Activated naive CD8-positive, alpha-beta T cell treated with anti-CD3 and anti-CD28 coated beads, Interleukin-2, amount 10 ng/mL, durations not matched to agents 7 days and 5 days (primary cell): ENCODE measurements at places on chromosomes 5 and 9.

- no peak for DNase-seq
Observed at GRCh38 chr9:120532475-120532874, 47.5 kb downstream of the CDK5RAP2 start.

GRCh38 chr5:83752700-83753099, 32.0 kb upstream of the HAPLN1 start:
- no peak for DNase-seq

GRCh38 chr5:73088026-73088425, 32.3 kb upstream of the TMEM171 start:
- DNase-seq, result no peak

DNA sequence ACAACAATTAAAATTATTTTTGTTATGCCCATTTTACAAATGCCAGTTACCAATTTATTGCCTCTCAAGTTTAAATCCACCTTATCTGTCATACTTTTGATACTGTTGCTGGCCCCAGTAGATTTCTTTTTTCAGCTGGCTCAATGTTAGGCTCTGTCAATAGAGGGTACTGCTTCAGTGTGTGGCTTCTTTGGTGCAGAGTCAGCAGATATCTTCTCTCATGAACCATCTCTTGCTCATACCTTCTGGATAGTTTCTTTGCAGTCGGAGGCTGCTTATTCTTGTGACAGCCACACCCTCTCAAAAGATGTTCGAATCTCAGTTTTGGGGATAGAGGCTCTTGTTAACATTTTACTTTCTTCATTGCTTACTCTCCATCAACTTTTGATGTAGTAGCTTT, 849.9 kb upstream of the SEMA6A start:
- no peak for DNase-seq

GRCh38 chr5:103808464-103809106, 246.0 kb upstream of the NUDT12 start:
- DNase-seq, result no peak

GRCh38 chr5:14594378-14595074, 12.9 kb downstream of the OTULINL start:
- DNase-seq, result no peak

GRCh38 chr9:68747043-68747533, 42.0 kb downstream of the PIP5K1B start:
- no peak for DNase-seq

GRCh38 chr9:93268551-93269314, 84.8 kb downstream of the WNK2 start:
- peak; percentile 36 for DNase-seq

- no peak for DNase-seq
Observed at GRCh38 chr5:133742431-133742988, 130.2 kb upstream of the FSTL4 start.

DNA sequence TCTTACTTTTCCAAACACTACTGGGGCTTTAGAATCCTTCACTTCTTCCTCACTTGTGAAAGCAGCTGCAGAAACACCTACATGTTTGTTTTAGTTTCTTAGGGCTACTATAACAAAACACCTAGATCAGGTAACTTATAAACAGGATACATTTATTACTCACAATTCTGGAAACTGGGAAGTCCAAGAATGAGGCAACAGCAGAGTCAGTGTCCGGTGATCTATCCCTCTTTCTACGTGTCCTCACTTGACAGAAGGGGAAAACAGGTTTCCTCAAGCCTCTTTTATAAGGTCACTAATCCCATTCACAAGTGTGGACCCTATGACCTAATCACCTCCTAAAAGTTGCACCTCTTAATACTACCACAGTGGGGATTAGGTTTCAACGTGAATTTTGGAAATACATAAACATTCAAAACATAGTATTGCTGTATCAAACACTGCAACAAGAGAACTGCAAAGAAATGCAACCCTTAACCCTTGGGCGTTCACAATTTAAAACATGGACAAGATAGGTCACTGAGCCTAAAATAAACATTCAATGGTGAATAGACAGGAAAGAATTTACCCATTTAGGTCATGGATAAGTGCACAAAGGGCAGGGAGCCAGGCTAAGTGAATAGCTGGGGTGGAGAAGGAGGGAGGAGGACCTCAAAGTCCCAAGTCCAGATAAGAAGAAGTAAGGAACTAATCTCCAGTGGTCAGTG, 104.3 kb downstream of the PIK3R1 start:
- DNase-seq, result no peak

GRCh38 chr5:88045931-88046461, 222.6 kb downstream of the TMEM161B start:
- DNase-seq, result no peak

DNA sequence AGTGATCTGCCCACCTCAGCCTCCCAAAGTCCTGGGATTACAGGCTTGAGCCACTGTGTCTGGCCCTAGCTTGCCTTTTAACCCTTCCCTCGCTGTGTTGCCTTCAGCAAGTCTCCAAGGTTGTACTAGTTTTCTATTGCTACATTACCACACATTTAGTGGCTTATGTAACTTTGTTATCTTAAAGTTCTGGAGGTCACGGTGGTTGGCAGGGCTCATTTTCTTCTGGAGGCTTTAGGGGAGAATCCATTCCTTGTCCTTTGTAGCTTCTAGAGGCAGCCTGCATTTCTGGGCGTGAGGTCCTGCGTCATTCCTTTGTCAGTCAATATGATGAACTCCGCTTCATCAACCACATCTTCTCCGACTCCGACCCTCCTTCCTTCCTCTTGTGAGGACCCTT, 2.9 kb upstream of the PRRC2B start:
- DNase-seq, result no peak
